Aortic smooth muscle cell (primary cell): ENCODE measurements at places on chromosomes 13 and 19. TPM values are rescaled to one million over a fixed set of nuclear protein-coding genes. Genes with fewer than 3 reads are reported as not detected.

GJA3 gene
- under 0.01 and 0.06 TPM in 2 replicates for total RNA-seq

ZNF112 gene
- total RNA-seq, result 7.5 and 9.1 TPM in 2 replicates

KCNN4 gene
- total RNA-seq, result 10.4 and 12.2 TPM in 2 replicates

KLK8 gene
- not detected in 2 replicates for total RNA-seq

ACER1 gene
- total RNA-seq, result not detected in 2 replicates

PROZ gene
- not detected in 2 replicates for total RNA-seq

POP4 gene
- 85.6 and 96.6 TPM in 2 replicates for total RNA-seq

EXOC3L2 gene
- total RNA-seq, result not detected in 2 replicates

NFIX gene
- total RNA-seq, result 85.9 and 137 TPM in 2 replicates

BCAM gene
- 7.3 and 30.0 TPM in 2 replicates for total RNA-seq

LIM2 gene
- not detected in 2 replicates for total RNA-seq

IL17D gene
- total RNA-seq, result 5.3 and 13.7 TPM in 2 replicates

CCDC194 gene
- total RNA-seq, result 0.19 and 0.40 TPM in 2 replicates

AZU1 gene
- not detected in 2 replicates for total RNA-seq

SLITRK5 gene
- not detected in 2 replicates for total RNA-seq

C19orf33 gene
- total RNA-seq, result not detected in 2 replicates

TDRD3 gene
- 23.9 and 26.1 TPM in 2 replicates for total RNA-seq

S1PR2 gene
- total RNA-seq, result 9.1 and 9.4 TPM in 2 replicates

ZNF506 gene
- 9.2 and 9.9 TPM in 2 replicates for total RNA-seq

SIGLECL1 gene
- not detected in 2 replicates for total RNA-seq

PGLYRP1 gene
- not detected in 2 replicates for total RNA-seq

PBX4 gene
- total RNA-seq, result 0.26 TPM in 1 of 2 replicates, not detected in the other

ZNF28 gene
- total RNA-seq, result 12.2 and 16.2 TPM in 2 replicates

DACT3 gene
- total RNA-seq, result 3.2 and 7.5 TPM in 2 replicates

ZNF225 gene
- 7.1 and 7.8 TPM in 2 replicates for total RNA-seq

LILRA6 gene
- total RNA-seq, result not detected in 2 replicates

RAB4B gene
- total RNA-seq, result 7.0 and 8.5 TPM in 2 replicates

ZNF486 gene
- total RNA-seq, result 3.4 and 4.2 TPM in 2 replicates

BRME1 gene
- 0.87 and 1.2 TPM in 2 replicates for total RNA-seq

TGFBR3L gene
- total RNA-seq, result 0.92 and 1.1 TPM in 2 replicates

ZNF497 gene
- 0.53 and 0.68 TPM in 2 replicates for total RNA-seq

CCDC70 gene
- total RNA-seq, result not detected in 2 replicates

GPR12 gene
- not detected in 2 replicates for total RNA-seq

NOVA2 gene
- 0.12 and 0.13 TPM in 2 replicates for total RNA-seq

ADGRE3 gene
- not detected in 2 replicates for total RNA-seq

RPL13A gene
- 2,656 and 2,860 TPM in 2 replicates for total RNA-seq

NLRP7 gene
- not detected in 2 replicates for total RNA-seq

ANKRD24 gene
- 1.5 and 1.6 TPM in 2 replicates for total RNA-seq

CEACAM20 gene
- not detected in 2 replicates for total RNA-seq

SYNGR4 gene
- not detected in 2 replicates for total RNA-seq

KASH5 gene
- total RNA-seq, result not detected in 2 replicates

FREM2 gene
- not detected in 2 replicates for total RNA-seq

FFAR2 gene
- total RNA-seq, result not detected in 2 replicates

USHBP1 gene
- 0.13 and 0.25 TPM in 2 replicates for total RNA-seq

HCST gene
- total RNA-seq, result 0.79 and 1.2 TPM in 2 replicates

IGSF23 gene
- total RNA-seq, result not detected in 2 replicates

NLRP11 gene
- not detected in 2 replicates for total RNA-seq

ZNF534 gene
- 0.25 TPM in 1 of 2 replicates, not detected in the other for total RNA-seq
